Gastrocnemius medialis (tissue), 4 donors: ENCODE measurements at places on chromosomes 16 and 17. TPM values are rescaled to one million over a fixed set of nuclear protein-coding genes. Genes with fewer than 3 reads are reported as not detected.

The OR1A2 gene
- total RNA-seq, result not detected

The NXPH3 gene
- total RNA-seq, result 3.0 TPM

The ZKSCAN2 gene
- 5.3 TPM for total RNA-seq

The IL17C gene
- total RNA-seq, result not detected

The CCDC154 gene
- total RNA-seq, result not detected

The NEUROD2 gene
- total RNA-seq, result not detected

The OTOP3 gene
- not detected for total RNA-seq

The GJD3 gene
- 1.2 TPM for total RNA-seq

The TCAP gene
- total RNA-seq, result 1,768 TPM

The CCL1 gene
- total RNA-seq, result not detected

The EPX gene
- not detected for total RNA-seq

The KRTAP4-1 gene
- not detected for total RNA-seq

The SERPINF2 gene
- 0.85 TPM for total RNA-seq
